ENCODE measurements at places on chromosomes 1 and 21.

- peak; percentile 45 for DNase-seq
Observed at GRCh38 chr1:204670152-204670927, 15.2 kb downstream of the LRRN2 start.

GRCh38 chr1:36464605-36465393 is 615 bp upstream of the MRPS15 start:
- no peak for DNase-seq

- DNase-seq, result no peak
Observed at GRCh38 chr1:94110021-94110761, 10.8 kb downstream of the ABCA4 start.

DNA sequence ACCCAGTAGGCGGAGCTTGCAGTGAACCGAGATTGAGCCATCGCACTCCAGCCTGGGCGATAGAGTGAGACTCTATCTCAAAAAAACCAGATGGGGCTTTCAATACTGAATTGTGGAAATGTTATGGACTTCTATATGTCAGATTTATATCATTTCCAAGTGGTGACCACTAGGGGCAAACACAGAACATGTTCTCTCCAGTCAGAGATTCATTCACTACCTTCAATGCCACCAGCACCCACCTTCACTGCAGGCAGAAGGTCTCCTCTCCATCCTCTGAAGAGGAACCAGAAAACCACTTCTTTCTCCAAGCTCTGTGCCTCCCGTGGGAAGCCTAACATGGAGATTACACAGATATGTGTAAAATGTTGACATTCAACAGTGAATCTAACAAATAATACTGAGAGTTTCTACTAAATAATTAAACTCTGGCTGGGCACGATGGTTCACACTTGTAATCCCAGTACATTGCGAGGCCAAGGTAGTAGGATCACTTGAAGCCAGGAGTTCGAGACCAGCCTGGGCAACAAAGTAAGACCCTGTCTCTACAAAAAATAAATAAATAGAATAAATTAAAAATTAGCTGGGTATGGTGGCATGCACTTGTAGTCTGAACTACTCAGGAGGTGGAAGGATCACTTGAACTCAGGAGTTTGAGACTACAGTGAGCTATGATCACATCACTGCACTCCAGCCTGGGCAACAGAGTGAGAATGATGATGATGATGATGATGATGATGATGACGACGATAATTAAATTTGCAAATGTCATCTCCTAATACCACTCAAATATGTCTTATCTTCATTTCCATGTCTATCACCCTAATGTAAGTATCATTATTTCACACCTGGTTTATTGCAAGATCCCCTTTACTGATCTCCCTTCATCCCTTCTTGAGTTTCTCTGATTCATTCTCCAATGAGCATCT is 151.1 kb downstream of the ZNF281 start:
- peak; percentile 40 for DNase-seq

DNA sequence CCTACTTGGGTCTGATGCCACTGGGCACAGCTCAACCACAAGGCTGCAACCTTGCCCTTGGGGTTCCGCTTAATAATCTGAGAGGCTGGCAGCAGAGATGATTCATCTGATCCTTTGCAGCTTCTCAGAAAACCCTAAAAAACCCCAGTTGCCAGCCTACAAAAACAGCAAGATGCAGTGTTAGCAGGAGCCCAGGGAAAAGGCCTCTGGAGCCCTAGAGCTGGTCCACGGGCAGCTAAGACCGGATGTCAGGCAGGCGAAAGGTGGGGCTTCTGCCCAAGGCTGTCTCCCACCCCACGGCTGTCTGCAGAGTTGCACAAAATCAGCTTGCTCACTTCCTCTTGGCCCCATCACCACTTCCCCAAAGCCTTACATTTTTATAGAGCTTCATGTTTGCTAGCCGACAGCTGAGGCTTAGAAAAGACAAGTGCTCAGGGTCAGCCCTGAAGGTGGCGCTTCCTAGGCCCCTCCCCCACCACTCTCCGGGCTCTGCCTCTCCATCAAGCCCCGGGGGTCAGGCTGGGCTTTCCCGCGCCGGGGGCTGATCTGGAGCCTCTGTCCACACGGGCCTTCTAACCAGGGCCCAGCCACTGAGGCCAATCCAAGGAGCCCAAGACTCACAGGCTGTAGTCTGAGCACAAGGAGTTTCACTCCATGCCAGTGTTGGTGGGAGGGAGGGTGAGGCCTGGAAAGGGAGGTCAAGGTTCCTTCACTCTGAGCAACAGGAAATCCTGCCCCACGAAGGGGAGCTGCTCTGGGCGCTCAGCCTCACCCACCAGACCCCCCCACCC is 4.2 kb upstream of the ADORA3 start:
- no peak for DNase-seq

DNA sequence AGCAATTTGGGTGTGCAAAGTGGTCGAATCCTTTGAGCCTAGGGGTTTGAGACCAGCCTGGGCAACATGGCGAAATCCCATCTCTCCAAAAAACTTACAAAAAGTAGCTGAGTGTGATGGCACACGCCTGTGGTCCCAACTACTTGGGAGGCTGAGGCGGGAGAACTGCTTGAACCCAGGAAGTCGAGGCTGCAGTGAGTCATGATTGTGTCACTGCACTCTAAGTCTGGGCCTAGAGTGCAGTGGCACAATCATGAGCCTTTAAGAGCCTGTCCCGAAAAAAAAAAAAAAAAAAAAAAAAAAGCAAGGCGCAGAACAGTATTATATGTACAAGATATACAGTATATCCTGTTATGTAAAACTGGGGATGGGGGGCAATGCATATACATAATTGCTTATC is 25.1 kb upstream of the HTR1D start:
- DNase-seq, result no peak

DNA sequence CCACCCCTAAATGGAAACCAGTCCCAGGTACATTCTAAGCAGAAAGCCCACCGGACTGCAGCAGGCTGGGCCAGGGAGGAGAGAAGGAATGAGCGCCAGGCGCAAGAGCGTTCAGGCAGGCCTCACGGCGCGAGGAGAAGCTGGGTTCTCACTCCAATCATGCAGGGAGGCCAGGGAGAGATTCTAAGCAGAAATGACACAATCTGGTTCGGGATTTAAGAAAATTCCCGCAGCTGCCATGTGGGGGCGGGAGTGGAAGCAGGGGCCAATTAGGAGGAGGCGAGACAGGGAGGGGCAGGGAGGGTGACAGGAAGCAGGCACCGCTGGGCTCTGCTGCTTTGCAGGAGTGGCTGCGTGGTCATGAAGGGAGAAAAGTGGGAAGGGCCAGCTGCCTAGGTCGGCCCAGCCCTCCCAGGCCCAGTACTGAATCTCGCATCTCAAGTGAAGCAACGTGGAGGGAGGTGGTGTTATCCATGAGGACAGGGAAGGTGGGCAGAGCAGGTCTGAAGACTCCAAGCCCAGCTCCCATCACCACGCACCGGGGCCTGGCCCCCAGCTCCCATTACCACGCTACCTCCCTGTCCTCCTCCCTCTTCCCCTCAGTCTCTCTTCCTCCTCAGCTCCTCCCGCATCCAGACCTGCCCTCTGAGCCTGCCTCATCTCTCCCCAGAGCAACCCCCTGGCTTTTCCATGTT is 11.8 kb downstream of the NPHP4 start:
- DNase-seq, result peak; percentile 21

DNA sequence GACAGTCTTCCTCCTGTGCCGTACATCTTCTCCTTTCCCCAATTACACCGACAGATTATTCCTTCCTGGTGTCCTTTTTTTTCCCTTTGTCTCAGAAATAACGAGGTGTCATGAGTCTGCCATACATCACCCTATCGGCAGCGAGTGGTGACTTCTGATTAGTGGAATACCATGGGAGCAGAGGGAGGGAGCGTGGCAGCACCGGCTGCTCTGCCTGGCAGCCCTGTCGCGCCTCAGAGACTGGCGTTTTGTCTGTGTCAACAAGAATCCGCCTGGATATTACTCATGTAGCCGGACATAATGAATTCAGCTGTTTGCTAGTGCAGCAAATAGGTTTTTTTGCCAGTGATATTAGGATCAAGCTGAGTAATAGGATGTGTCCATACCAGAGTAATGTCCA is 51.8 kb downstream of the UTP25 start:
- DNase-seq, result no peak

- DNase-seq, result peak; percentile 42
Observed at GRCh38 chr1:51600529-51600928, 16.4 kb upstream of the OSBPL9 start.

DNA sequence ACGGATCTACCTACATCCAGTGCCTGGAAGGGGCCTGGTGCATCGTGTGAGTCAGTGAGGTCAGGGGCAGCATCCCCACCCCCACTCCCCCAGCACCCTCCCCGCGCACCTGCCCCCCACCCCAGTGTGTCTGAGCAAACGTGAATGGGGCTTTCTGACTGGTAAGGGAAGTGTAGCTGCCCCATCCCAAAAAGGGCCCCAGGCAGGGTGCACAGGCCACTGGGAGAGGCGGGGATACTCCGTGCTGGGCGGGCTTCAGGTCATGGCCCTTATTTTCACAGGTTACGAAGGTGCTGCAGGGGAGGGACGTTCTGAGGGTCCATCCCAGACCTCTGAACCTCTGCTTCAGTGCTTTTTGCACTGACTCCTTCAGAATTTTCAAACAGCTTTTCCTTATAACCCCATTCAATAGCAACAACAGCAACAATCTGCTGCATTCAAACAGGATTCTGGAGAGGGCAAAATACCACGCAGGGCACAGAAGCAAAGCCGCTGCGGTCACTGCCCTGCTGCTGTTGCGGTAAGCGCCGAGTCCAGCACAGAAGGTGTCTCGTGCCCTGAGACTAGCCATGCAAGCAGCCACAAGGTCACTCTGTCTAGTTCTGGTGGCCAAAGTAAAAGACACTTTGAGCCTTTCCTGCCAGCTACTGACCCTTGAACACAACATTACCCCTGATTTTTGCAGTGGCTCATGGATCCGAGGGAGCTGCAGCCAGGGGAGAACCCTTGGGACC is 10.3 kb downstream of the TTC34 start:
- no peak for DNase-seq

- no peak for DNase-seq
Observed at GRCh38 chr1:26949926-26950319, 10.3 kb downstream of the KDF1 start.

DNA sequence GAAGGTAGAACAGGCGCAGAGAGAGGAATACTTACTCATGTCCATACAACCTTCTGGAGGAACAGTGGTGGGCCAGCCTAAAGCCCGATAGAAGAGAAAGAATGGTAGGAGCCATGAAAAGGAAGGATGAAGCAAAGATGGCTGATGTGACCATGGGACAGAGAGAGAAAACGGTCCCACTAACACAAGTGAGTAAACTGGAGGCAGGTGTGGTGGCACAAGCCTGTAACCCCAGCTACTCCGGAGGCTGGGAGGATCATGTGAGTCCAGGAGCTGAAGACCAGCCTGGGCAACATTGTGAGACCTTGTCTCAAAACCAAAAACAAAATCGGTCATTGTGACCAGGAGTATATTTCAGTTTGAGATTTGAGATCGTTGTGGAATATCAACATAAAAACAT is 49.4 kb downstream of the C1orf198 start:
- DNase-seq, result no peak
